ENCODE measurements at places on chromosomes 13 and 19.
A peak's percentile ranks its signal among the peaks of the same experiment; 100 is the strongest.

DNA sequence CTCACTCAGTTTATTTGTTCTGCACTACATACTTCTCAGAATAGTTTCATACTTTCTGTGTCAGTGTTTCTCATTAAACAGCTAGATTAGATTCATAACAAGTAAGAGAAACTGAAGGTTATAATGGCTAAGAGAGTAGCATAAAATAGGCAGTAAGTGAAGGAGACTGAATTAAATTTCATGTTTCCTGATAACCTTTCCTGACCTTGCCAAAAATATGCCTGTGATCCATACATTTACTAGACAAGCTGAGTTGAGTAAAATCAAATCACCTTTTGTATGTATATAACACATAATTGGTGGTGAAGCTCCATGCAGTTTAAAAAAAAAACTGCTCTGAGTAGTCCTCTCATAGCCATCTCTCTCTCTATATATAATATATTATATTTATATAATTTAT lies 545.3 kb upstream of the PCDH20 start:
- no peak for DNase-seq

- DNase-seq, result no peak
Observed at GRCh38 chr13:26977541-26977940, 194.1 kb downstream of the USP12 start.

DNA sequence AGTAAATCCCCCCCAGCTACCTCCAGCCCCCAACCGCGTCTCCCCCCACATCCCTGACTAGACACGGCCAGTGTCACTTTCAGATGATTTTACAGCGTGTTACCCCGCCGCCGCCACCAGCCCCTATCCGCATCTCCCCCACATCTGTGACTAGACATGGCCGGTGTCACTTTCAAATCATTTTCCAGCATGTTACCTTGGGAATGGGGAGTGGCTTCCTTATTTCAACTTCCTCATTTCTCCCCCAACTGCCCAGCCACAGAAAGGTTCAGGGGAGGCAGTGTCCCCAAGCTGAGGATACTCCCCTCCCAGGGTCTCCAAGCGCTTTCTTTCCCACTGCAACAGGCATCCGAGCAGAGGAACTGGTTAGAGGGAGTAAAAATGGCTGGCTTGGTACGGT lies 18.4 kb downstream of the ADGRL1 start:
- DNase-seq, result no peak

GRCh38 chr19:45616704-45617017 lies 14.6 kb upstream of the GPR4 start:
- no peak for DNase-seq

DNA sequence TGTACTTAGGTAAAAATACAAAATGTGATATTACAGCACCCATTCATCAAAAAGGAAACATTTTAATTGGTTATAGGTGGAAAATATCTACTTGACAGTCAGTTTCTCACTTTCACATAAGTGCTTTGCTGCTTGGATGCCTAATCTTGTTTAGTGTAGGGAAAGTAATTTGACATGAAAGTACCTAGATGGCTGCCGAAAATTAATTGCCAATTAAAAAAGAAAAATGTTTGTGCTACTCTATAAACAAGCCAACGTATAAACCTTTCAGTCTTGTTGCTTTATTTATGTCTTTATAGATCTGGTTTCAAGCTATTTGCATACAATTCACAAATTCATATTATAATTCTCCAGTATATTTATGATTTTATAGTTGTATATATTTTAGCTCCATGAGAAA lies 729.9 kb downstream of the DACH1 start:
- no peak for DNase-seq

GRCh38 chr19:4521170-4521887 lies 3.0 kb upstream of the PLIN4 start:
- no peak for DNase-seq

DNA sequence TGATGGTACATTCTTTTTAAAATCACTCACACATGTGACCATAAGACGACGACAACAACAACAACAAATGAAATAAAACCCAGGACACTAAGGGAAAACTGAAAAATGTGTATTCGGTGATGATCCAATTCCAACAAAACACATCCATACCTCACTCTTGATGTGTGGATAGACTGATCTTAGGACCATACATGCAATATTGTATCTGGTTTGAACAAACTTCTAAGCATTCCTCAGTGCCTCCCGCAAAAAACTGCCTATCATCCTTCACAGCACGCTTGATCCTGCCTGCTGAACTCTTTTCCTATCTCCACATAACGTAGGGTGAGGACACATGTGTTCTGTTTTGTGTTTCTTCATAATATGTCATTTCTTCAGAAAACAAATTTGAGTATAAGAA lies 415.2 kb downstream of the KCTD12 start:
- DNase-seq, result no peak

DNA sequence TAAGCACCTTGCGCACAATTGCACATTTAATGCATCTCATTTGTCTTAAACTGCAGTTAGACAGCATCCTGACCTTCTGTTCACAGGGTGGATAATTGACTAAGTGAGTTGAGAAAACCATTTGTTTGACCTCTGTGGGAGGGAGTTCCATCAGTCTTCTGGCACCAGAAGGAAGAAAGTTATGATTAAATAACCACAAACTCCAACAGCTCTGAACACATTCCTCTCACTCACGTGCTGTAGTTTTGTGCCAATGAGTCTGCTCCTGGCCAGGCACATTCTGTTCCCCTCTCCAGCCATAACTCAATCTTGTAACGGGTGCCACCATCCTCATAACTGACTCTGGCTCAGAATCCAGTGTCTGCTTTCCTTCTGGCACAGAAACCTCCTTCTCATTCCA lies 817.2 kb downstream of the SLITRK1 start:
- peak; percentile 36 for DNase-seq

GRCh38 chr13:50911937-50912795 lies 2.6 kb downstream of the RNASEH2B start:
- no peak for DNase-seq

- peak; percentile 56 for DNase-seq
Observed at GRCh38 chr19:49847731-49848696, 2.9 kb upstream of the PTOV1 start.

- peak; percentile 98 for DNase-seq
Observed at GRCh38 chr19:41225238-41226052, 6.4 kb downstream of the AXL start.

- no peak for DNase-seq
Observed at GRCh38 chr13:66858163-66858562, 372.0 kb downstream of the PCDH9 start.

DNA sequence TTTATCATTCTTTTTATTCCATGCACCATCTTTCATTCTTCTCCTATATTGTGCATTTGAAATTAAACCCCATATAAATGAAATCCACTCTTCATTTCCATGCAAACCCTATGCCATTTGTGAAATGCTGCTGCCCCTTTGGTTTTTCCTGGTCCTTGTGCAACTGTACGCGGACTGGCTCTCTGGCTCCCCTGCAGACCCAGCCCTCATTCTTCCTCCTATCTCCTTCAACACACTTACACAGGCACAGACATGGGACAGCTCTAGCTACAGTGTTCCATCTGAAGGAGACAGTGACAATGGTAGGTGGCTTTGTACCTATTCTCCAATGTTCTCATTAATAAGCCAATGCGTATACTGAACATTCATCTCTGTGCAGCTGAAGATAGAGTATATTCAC lies 81.6 kb downstream of the ESD start:
- no peak for DNase-seq

- no peak for DNase-seq
Observed at GRCh38 chr19:6828698-6829633, 56.5 kb downstream of the VAV1 start.

- DNase-seq, result no peak
Observed at GRCh38 chr19:32870981-32871451, 1.4 kb upstream of the SLC7A9 start.

DNA sequence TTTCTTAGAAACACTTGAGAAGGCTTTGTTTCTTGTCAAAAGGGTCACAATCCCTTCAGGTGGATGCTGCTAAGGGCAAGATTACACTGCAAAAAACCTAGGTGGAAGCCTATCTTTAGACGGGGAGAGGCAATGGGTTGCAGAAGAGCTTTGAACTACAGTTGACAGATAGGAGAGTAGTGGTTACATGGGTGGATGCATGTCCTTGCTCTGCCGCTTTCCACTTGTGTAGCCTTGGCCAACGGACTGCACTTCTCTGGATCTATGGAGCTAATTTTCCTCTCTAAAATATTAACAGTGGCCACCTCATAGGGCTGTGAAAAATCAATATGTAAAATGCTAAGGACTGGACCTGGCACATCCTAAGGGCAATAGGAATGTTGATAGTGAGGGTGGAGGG lies 980 bp downstream of the BCKDHA start:
- no peak for DNase-seq

DNA sequence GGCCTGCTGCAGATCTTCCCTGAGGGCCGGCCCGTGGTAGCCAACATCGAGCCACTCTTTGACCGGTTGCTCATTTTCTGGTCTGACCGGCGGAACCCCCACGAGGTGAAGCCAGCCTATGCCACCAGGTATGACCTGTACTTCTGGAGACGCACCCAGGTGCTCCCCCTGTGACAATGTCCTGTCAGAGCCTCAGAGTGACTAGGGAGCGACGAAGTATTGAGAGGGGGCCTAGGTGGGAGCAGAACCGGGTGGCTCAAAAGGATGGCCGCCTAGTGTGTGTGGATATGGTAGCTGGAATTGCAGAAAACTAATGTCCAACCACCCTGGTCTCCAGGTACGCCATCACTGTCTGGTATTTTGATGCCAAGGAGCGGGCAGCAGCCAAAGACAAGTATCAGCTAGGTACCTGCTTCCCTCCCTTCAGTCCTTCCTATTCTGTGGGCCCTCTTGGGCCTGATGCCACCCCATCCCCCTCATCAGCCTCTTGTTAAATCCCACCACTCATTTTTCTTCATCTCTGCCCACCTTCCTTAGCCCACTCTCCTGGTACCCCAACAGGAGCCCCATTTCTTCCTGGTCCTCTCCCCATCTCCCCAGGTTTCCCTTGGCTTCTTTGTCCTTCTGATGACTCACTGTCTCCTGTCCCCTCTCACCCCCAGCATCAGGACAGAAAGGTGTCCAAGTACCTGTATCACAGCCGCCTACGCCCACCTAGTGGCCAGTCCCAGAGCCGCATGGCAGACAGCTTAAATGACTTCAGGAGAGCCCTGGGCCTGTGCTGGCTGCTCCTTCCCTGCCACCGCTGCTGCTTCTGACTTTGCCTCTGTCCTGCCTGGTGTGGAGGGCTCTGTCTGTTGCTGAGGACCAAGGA lies 8.4 kb downstream of the EGLN2 start:
- no peak for DNase-seq

- no peak for DNase-seq
Observed at GRCh38 chr19:10000171-10000826, 10.0 kb downstream of the COL5A3 start.

DNA sequence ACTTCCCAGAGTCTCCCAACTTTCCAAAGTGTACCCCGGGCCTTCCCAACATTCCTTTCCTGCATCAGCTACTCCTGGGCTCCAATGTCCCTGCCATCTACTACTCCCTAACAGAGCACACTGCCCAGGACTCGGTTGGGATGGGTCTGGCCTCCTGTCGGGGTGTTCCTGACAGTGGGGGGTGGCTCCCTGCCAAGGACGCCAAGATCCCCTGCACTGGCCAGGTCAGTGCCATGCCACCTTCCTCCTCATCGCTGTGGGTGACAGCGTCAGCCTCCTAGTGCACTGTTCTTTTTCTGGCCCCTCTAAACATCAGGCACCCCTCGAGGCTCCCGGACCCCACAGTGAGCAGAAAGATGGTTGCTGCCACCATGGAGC lies 13.8 kb downstream of the EPS15L1 start:
- no peak for DNase-seq

DNA sequence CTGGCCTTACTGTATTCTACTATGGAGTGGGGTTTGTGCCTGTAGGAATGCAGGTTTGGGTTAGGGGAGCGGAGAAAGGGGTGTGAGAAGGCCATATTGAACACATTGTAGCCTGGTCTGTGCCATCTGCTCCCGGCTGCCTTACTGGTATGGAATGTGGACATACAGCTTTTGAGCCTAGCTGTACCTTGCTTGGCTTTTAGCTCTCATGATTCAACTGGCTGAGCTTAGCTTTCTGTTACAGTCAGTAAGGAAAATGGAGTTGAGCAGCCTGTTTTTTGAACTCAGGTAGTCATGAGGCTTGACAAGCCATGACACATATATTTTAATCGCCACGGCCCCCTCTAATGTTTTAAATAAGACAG lies 41.6 kb downstream of the ARHGAP35 start:
- DNase-seq, result no peak

DNA sequence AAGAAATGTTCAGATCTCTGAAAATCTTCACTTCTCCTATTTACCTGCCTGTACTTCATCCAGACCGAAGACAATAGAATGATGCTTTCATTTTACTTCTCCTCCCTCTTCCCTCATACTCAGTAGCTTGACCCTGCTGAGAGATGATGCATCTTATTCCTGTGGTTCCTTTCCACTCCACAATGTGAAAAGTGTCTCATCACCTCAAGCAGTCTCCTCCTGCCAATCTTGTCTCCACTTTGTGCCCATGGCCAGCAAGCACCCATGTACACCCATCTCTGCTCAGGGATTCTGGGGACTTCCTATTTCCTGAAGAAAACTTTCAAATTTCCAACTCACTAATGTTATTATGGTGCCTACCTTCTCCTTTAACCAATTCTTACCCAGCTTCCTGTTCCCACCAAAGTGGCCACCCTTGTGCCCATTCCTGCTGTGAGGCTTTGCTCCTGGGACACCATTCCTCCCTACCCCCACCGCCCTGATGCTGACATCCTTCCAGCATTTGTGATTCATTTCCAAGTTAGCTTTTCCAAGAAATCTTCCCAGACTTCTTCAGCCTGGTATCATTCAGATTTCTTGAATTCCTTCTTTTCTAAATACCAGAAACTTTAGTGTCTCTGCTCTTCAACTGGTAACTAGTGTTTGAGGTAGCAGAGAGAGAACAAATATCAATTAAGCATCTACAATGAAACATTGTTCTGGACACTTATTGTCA lies 212.5 kb downstream of the POSTN start:
- DNase-seq, result no peak

DNA sequence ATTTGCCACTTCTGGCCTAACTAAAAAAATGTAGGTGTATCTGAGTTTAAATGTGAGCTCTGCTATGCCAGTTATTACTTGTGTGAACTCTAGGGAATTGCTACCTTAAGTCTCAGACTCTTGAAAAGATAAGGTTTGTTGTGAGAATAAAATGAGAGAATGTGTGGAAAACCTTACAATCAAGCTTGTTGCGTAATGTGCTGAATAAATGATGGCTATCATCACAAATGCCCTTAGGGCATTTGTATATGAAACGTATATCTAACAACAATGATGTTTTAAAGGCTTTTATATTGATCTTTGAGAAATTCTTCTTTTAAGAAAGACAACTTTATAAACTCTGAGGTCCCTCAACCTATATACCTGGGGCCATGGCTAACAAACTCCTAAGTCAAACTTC lies 384.8 kb downstream of the ITGBL1 start:
- DNase-seq, result no peak

GRCh38 chr19:40280608-40281221 lies 4.4 kb downstream of the AKT2 start:
- no peak for DNase-seq

GRCh38 chr13:99258210-99258860 lies at the start of gene GPR18:
Gene GPR18, minus strand, starts transcription at chr13:99258379. Its CDS starts 2,507 bp downstream, at chr13:99255872.
- no peak for DNase-seq

DNA sequence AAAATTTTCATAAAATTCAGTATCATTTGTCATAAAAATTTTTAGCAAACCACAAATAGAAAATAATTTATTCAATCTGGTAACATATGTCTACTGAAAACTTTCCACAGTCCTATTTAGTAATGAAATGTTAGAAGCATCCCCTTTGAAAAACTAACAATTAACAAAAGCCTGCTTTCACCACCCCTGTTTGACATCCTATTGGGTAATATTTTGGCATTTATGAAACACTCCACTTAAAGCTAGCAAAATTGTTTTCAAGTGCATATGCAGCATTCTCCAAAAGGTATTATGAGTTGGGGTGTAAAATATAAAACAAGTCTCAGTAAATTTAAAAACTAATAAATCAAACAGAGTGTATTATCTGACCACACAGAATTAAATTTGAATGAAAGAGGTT lies 189.4 kb downstream of the NBEA start:
- DNase-seq, result no peak

Data from BJ (cell line).